ENCODE measurements at places on chromosomes 7 and 10.
A peak's percentile ranks its signal among the peaks of the same experiment; 100 is the strongest.

GRCh38 chr7:106736508-106737201 is 75.7 kb upstream of the CCDC71L start:
- peak; percentile 8 for DNase-seq

- DNase-seq: no peak
Observed at GRCh38 chr7:135729230-135729629, 1.2 kb upstream of the SLC13A4 start.

GRCh38 chr10:20817646-20818045 is 79.5 kb downstream of the NEBL start:
- no peak for DNase-seq

DNA sequence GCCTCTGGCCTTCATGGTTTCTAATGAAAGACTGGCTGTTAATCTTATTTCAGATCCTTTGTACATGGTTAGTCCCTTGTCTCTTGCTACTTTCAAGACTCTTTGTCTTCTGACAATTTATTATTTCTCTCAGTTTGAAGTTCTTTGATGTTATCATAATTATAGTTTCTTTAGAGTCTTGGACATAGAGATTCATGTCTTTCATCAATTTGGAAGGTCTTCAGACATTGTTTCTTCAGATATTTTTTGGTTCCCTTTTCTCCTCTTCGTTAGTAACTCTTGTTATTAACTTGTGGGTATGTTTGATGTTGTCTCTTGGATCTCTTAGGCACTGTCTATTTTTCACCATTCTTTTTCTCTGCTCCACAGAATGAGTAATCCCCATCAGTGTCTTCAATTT is 8.7 kb downstream of the ZNF37A start:
- DNase-seq: no peak

DNA sequence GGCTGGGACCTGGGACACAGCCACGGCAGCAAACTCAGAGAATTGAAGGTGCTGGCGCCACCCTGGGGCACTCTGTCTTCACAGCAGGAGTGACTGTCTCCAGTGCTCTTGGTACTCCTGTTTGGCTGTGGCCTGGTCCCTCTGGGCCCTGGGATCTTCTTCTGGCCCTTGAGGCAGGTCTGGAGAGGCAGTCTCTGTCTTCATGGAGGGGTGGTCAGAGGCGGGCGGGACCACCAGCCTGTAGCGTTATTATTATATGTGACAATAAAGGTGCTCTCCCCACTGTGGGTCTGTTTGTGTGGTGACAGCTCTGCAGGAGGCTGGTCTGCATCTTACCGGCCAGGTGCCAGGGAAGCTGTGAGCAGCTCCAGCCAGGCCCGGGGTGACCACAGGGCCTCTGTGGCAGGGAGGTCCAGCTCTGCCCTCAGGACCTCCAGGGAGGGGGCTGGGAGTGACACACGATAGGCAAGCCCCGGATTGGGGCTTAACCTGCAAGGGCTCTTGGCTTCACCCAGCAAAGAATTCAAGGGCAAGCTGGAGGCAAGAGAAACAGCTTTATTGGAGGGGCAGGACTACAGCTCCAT is 70.3 kb downstream of the MYL10 start:
- no peak for DNase-seq

GRCh38 chr7:84200859-84201258 is 6.3 kb upstream of the SEMA3A start:
- DNase-seq: no peak

DNA sequence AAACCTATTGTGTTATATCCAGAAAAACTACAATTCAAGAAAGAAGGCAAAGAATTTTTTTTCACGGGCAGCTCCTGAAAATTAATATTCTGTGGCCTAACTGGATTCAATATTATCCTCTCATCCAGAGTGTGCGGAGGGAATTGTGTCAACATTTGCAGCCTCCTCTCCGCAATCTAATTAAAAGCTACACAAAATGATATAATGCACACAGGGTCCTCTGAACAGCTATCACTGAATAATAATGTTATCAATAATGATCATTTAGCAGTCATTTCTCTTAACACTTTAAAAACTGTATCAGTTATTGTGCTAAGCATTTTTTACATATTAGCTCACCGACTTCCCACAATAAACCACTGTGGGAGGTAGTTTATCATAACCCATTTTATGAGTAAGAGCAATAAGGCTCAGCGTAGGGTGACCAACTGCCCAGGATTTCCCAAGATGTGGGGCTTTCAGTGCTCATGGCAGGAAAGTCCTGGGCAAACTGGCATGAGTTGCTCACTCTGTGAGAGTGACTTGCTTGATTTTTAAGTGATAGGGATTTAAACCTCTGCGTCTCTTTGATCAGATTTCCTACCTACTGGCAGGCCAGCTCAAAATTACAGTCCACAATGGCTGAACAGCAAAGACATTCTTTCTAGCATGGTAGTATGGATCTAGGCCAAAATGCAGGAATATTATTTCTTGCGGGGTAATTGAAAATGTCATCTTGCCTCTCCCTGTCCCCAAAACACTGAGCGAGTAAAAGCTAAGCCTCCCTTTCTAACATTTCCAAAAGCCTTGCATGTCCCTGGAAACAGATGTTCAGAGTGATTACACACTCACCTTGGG is 65.7 kb downstream of the AOAH start:
- no peak for DNase-seq

DNA sequence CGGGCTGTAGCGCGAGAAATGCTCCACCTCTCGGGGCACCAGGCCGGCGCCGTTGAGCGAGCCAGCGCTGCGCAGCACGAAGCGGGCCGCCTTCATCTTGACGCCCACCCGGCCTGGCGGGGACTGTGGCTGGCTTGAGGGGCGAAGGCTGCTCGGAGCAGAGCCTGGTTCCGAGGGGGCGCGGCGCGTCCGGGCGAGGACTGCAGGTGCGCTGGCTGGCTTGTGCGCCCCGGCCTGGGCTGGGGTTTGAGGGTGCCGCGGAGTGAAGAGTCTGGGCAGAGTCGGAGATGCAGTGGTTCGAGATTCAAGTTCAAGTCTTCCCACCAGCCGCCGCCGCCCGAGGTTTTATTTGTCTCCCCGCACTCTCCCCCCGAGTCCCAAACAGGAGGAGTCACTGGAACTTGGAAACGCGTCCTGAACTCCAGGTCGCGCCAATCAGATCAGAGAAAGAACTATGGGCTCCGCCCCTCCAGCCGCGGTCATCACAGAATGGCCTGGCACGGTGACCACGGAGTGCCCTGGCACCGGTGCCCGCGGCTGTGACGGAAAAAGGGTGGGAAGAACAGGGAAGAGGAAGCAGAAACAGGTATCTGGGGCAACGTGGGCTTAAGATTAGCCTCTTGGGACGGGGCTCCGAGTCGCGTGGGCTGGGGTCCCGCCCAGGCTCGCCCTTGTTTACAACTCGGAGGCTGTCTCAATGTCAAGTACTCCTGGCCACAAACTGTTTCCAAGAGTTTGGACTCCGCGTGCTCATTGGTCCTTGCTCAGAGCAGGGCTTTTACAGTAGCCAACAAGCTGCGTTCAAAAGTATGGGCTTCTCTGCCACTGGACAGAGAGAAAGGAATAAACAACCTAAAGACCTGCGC is at the start of gene PDK4:
PDK4 (minus strand) TSS at position 319 of the 866 bp plus-strand sequence; CDS start at position 96, 223 bp downstream.
- no peak for DNase-seq

- no peak for DNase-seq
Observed at GRCh38 chr10:126215746-126216631, 172.3 kb downstream of the ADAM12 start.

GRCh38 chr10:88680958-88681357 is 16.7 kb downstream of the LIPF start:
- no peak for DNase-seq

DNA sequence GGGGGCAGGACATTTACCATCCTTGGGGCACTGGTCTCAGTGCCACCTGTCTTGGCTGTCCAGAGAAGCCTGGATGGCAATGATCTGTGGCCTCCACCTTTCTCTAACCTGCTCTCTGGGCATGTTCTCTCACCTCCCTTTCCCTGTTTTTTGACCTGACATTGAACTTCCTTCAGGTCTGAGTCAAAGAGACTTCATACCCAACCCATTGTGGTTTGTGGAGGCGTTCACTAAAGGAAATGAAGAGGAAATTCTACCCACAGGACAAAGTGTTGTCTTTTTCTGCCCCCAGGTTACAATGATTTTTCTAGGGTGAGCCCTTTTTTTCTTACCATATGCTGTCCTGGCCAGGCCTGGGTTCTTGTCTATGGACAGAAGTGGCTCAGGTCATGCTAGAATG is 76.6 kb downstream of the CYP26A1 start:
- DNase-seq: no peak

DNA sequence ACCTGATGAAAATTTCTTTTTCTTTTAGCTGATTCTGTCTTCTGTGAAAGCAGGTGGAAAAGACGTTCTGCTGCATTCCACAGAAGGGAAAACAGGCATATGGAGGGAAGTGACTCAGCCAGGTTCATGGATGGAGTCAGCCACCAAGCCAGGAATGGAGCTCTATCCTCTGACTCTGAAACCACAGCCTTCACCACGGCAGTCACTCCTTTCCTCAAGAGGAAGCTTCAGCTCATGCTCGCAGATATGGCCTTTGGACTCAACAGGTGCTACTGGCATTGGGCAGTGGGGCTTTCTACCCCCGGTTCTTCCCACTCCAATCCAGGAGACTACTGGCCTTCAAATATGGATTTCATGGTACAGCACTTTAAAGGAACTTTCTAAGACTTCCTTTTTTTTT is 11.5 kb upstream of the PLAU start:
- DNase-seq: no peak

GRCh38 chr7:96996111-96996957 is 9.0 kb upstream of the DLX6 start:
- no peak for DNase-seq

GRCh38 chr10:129033340-129033739 is 433.7 kb upstream of the MGMT start:
- DNase-seq: no peak

DNA sequence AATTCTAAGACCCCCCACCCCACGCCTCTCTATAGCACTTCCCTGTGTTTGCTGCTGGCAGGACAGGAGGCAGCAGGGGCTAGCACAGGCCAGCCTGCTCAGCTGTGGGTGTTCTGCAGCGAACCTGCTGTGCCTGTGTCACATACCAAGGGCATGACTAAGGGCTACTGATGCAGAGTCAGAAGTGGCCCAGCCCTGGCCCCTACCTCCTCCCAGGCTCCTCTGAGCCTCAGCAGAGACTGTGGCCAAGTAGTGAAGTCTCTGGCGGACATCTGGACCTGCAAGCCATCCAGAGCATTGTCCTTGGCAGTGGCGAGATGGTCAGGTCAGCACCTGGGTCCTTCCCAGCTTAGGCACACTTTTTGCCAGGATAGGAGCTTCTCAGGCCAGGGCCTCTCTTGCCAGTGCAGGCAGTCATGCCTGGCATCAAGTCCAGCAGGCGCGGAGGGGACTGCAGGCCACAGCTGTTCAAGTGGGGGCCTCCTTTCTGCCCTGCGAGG is 116.3 kb upstream of the RET start:
- DNase-seq: no peak

DNA sequence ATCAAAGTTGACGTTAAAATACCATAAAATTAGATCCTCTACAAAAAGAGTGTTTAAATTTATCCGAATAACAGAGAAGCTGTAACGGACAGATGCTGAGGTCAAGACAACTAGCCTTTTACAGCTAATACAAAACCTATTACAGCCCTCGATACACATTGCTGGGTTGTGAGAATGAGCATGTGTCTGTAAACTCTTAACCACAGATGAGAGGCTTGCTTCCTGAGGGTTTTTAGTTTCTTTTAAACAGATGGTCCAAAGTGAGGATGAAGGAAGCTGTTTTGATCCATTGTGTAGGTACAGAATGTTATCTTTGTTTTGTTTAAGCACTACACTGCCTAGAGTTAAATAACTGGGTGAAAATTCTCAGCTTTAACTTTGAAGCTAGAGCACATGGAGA is 578.2 kb downstream of the PARD3 start:
- no peak for DNase-seq

- DNase-seq: no peak
Observed at GRCh38 chr7:39428221-39428620, 138.0 kb upstream of the YAE1 start.

- DNase-seq: no peak
Observed at GRCh38 chr7:136389933-136390332, 412.8 kb upstream of the MTPN start.

- no peak for DNase-seq
Observed at GRCh38 chr10:75841266-75841665, 409.8 kb downstream of the LRMDA start.

- DNase-seq: no peak
Observed at GRCh38 chr10:13851906-13852305, 265.1 kb downstream of the PRPF18 start.

GRCh38 chr10:104678658-104679057 is 37.6 kb downstream of the SORCS3 start:
- DNase-seq: no peak

- no peak for DNase-seq
Observed at GRCh38 chr7:64888561-64888900, 14.5 kb upstream of the ZNF273 start.

DNA sequence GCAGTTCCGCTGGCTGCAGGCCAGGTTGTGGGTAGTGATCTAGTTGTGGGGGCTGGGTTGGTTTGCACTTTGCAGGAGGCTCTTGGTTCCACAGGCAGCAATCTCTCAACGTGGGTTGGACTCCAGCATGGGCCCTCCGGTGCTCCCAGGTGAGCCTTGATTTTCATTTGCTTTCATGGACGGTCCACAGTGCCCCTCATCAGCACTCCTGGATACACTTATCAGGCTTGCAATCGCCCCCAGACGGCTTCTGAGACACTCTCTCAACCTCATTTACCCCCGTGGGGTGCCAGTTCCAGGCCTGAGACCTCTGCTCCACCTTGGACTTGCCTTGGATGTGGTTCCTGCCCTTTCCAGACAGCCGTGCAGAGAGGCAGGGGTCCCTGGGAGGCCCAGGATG is 31.3 kb upstream of the ZNF273 start:
- no peak for DNase-seq

DNA sequence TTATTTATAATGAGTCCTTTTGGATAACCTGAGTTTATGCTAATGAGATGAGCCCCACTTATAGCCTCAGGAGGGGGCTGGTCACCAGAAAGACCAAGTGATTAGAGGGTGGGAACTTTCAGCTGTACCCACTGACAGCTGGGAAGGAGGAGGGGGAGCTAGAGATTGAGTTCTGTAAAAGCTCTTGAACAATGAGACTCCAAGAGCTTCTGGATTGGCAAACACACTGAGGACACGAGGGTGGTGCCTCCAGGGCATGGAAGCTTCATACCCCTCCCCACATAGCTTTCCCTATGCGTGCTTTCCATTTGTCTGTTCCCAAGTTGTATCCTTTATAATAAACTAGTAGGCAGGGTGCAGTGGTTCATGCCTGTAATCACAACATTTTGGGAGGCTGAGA is 20.3 kb downstream of the MRPS24 start:
- DNase-seq: no peak

- no peak for DNase-seq
Observed at GRCh38 chr10:97687785-97688781, 1.0 kb upstream of the AVPI1 start.

GRCh38 chr7:23685731-23686130 is 5.7 kb downstream of the FAM221A start:
- DNase-seq: no peak

- no peak for DNase-seq
Observed at GRCh38 chr7:44979481-44980392, 922 bp upstream of the MYO1G start.

GRCh38 chr10:114131094-114131493 is 42.9 kb downstream of the CCDC186 start:
- DNase-seq: no peak

Measured in stimulated activated CD4-positive, alpha-beta T cell treated with anti-CD3 and anti-CD28 coated beads, TNF-alpha, amount 100 ng/mL, for 4 hours (primary cell).